ENCODE measurements at places on chromosomes 2 and 18.

DNA sequence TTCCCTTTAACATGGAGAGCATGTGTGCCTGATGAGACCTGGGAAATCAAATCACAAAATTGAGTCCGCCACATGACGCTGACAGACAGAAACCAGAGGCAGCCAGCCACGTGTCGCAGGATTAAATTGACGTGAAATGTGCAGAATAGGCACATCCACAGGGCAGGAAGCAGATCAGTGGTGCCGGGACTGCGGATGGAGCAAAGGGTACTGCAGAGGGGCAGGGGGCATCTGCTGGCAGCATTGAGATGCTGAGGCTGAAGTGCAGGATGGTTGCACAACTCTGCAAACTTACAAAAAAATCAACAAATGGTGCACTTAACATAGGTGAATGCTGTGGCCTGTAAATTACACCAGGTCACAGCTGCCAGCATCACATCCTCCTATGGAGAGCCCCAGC is 48.2 kb upstream of the TUBA3E start:
- DNase-seq = no peak

DNA sequence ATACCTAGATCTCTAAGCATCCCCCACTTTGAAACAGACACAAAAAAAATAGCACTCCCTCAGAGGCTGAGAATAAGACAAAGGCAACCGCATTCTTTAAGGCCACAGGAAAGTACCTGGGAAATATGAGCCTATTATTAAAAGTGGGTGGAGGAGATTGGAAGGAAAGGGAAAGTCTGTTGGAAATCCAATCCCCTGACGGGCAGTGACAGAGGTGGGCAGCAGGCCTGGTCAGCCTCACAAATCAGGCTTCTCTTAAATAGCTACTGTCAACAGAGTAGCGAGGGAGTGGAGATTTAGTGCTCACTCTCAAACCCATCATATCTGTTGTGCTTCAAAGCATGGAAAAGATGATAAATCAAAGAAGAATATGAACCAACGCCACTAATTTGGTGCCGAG is 324.4 kb downstream of the ALK start:
- DNase-seq = no peak

DNA sequence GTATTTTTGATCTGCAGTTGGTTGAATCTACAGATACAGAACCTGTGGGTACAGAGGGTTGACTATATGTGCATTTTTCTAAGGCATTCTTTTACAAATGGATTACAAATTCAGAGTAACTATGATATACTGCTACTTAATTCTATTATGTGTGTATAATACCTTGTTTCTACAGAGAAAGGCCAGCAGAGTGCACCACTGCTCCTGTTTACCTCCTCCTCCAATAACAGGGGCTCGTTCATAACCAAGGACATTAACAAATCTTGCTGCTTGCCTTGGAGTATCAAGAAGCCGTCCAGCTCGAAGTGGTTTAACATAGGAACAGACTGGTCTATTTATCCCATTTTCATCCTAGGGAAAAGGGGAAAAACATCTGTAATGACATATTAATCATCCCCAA is 16.4 kb downstream of the CEP76 start:
- DNase-seq = no peak

DNA sequence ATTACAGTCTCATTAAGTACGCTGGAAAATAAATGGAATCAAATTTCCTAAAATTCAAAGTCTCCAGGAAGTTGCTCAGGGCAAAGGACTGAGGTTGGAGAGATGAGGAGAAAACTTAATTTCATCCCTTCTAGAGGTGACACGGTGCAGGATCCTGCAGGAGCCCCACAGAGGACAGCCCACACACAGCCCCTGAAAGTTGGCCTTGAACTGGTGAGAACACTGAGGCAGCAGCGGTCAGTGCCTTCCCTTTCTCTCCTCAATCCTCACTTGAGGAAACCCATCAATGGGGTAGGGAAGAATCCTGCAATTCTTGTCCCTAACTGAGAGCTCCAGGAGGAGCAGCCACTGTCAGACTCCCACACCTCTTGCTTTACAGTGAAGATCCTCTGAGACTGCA is 37.5 kb downstream of the LOXHD1 start:
- no peak for DNase-seq

- DNase-seq = no peak
Observed at GRCh38 chr2:135821190-135821589, 15.8 kb downstream of the LCT start.

- no peak for DNase-seq
Observed at GRCh38 chr18:57728941-57729511, 74.1 kb downstream of the ATP8B1 start.

DNA sequence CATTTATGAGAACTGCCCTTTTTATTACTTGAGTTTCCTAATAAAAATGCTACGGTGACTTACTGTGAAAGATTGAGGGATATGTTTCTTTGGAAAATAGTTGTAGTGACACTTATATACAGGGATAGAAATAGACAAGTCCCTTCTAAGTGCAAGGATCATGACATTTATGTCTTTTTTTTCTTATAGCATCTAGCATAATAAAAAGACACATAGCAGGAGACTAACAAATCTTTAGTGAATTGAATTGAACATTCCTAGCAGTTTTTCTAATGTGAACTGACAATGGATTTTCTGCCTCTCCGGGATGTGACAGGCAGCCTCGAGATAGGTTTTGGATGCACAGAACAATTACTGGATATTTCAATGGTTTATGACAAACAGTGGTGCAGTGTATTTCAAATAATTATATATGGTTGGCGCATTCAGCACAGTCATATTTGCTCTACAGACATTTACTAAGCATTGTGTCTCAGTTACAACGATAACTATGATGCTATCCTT is 562.8 kb downstream of the ADCYAP1 start:
- no peak for DNase-seq

DNA sequence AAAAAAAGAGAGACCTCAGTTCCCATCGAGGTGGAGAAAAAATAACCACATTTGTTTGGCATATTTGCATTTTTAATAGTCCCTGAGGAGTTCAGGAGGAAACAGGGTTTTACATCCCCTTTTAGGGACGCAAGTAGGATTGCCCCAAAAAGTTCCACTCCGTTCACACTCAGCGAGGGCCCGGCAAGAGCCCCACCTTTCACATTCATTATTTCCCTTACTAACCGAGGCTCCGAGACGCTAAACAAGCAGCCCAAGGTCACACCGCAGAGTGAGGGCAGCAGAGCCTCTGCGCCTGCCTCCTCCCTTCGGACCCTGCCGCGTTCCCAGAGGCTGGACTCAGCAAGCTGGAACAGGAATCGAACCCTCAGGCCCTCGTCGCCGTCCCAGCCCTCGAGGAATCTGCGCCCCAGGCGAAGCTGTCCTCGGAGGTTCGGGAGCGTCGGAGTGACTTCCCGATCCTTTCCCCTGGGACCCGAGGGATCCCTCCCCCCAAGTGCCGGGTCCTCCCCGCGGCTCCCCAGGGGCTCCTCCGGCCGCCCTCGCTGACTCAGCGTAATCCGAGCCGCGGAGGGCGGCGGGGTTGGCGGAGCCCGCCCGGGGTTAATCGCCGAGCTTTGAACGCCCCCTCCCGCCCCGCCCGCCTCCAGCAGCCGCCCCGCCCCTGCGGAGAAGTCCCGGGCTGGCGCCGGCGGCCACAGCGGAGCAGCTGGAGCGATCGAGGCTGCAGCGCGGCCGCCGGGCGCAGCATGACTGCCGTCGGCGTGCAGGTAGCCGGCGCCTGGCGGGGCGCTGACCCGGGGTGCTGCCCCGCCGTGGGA is at the start of gene TMEM37:
Gene TMEM37, plus strand, starts transcription at position 700 of the 821 bp plus-strand sequence. Its CDS starts 50 bp downstream, at position 750.
- DNase-seq = peak; percentile 5

- DNase-seq = no peak
Observed at GRCh38 chr2:232658217-232658785, 24.9 kb downstream of the EFHD1 start.

GRCh38 chr2:205407984-205408383 is 274.3 kb upstream of the NRP2 start:
- no peak for DNase-seq

- no peak for DNase-seq
Observed at GRCh38 chr2:28172114-28172898, 220.4 kb upstream of the FOSL2 start.

DNA sequence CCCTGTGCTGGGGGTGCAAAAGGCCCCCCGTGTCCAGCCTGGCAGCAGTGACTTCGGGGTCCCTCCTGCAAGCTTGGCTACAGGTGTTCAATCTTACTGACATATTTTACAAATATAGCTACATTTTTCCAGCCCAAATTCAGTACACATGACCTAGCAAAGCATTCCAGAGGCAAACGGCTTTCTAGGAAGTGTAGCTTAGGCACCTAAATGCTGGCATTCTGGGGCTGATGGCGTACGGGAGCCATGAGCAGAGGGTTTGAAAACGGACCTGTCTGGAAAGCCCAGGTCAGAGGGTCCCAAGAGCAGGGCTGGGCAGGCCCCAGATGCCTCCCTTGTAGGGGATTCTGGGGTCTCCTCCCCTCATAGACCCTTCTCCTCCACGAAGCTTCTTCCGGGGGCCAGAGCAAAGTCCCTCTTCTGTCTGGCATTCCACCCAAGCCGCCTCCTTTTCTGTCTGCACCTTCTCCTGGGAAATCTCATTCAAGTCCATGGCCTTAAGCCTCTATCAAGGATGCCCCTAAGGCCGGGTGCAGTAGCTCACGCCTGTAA is 63.3 kb upstream of the ASAP2 start:
- DNase-seq = no peak

DNA sequence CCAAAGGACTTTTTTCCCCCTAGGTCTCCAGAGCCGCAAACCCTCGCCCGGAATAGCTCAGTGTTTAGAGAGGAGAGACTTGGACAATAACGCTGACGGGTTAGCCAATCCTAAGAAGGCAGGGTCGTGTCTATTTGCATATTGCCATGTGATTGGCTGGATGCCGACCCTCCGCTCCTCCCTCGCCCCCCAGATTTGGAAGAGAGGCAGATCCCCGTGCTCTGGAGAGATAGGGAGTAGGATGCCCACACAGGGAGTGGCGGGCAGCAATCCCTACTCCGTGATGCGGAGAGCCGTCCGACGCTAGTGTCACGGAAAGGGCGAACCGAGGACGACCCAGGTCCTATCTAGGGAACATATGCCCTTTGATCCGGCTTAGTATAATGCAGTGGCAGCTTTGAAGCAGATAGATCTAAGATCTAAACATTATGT is 1.4 kb downstream of the WNT6 start:
- no peak for DNase-seq

DNA sequence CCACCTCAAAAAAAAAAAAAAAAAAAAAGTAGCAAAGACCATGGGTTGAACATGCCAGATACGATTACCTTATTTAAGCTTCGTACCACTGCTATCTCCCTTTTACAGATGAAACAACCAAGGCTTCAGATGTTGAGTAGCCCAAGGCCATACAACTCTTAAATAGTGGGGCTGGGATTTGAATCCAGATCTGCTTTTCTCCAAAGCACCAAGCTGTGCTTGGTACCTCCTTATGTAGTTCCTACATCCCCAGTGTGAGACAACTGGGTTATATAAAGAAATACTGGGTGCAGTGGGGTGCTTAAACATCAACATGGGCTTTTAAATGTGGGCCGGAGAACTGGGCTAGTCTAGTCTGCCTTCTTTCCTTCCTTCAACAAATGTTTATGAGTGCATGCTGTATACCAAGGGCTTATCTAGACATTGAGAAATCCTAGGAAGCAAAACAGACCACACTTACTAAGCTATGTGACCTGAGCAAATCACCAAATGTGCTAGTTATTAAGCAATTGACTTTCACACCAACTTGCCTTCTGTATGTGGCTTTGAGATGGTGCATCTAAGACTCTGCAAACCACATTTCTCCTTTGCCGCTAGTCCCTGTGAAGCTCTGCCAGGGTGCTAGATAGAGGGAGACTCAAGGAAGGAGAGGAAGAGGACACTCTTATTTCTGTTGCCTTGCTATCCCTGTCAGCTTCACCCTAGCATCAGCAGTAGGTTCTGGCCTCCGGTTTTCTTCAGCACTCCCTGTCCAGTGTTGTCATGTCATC is 206.8 kb upstream of the FBXO11 start:
- no peak for DNase-seq

- no peak for DNase-seq
Observed at GRCh38 chr2:201406077-201406662, 45.1 kb downstream of the TRAK2 start.

DNA sequence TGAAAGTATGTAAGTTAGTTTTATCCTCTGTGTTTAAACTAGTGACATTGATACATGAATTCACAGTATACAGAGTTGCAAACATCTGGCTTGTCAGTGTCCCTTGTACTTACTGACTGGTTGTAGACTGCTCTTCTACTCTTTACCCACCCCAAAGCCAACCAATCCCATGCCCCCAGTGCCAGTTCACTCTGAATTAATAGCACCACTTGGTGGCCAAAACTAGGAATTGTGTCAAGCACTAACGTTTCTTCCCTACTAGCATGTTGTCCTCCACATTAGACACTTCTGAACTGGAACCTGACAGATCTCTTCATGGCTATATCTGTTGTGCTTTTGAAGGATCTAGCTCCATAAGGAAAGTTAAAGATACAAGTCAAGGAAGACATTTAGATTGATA is 27.2 kb upstream of the OTX1 start:
- DNase-seq = no peak

GRCh38 chr2:129748653-129749052 is 230.8 kb upstream of the RAB6C start:
- no peak for DNase-seq

DNA sequence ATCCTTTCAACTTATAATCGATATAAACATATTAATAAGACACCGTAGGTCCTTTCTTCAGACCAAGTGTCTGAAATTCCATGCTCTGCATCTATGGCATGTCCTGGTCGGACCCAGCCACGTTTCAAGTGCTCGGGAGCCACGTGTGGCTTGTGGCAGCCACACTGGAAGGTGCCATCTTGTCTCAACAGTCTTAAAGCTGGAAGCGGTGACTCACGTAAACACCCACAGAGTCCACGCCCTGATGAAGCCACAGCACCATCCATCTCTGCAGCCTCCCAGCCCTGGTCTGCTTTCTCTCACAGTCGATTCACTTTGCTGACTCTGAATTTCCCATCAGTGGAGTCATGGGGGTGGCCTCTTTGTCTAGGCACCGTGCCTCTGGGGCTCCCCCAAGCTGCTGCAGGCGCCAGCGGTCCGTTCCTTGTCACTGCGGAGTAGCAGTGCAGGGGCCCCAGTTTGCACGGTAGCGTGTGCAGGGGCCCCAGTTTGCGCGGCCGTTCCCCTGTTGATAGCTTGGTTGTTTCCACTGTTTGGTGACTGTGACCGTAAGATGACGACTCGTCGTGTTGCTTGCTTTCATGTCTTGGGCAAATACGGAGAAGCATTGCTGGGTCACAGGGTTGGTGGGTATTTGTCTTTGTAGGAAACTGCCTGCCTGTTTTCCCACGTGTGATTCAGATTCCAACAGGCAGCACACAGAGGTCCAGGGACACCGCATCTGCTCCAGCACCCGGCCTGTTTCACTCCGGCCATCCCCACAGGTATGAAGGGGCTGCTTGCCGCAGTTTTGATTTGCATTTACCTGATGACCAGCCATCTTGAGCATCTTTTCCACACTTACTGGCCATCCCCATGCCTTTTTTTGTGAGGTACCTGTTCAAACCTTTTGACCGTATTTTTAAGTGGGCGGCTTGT is 240.3 kb downstream of the HDAC4 start:
- no peak for DNase-seq

- DNase-seq = no peak
Observed at GRCh38 chr2:26086155-26086637, 52.3 kb downstream of the RAB10 start.

- no peak for DNase-seq
Observed at GRCh38 chr2:31337860-31338259, 76.7 kb downstream of the XDH start.

- DNase-seq = no peak
Observed at GRCh38 chr18:11669271-11669947, 19.7 kb upstream of the GNAL start.
